IPS DF 6.9 (cell line): ENCODE measurements at places on chromosomes 2 and 18.

- no peak for DNase-seq
Observed at GRCh38 chr18:22983175-22983574, 50.0 kb downstream of the RBBP8 start.

GRCh38 chr2:207321514-207321913 lies 155.8 kb upstream of the KLF7 start:
- no peak for DNase-seq

DNA sequence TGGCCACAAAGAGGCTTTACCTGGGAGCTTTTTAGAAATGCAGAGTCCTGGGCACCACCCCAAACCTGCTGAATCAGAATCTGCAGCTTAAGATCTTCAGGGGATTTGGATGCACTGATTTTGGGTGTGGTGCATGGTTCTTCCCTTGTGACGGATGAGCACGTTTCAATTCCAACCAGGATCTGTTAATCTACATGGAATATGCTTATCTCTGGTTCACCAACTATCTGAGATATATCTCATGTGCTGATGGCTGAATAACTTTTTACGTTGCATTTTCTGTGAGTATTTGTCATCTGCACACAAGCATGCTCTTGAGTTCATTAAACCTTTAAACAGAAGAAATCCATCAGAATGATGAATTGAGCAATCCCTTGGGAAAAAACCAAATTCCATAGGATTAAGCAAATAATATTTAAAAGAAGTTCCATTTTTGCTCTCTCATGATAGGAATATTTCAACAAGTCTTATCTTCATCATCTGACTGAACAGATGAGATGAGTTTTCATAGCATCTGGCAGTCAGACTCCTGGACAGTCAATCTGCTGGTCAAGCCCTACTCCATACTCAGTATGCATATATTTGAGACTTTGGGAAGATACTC lies 120.6 kb downstream of the PLB1 start:
- no peak for DNase-seq

DNA sequence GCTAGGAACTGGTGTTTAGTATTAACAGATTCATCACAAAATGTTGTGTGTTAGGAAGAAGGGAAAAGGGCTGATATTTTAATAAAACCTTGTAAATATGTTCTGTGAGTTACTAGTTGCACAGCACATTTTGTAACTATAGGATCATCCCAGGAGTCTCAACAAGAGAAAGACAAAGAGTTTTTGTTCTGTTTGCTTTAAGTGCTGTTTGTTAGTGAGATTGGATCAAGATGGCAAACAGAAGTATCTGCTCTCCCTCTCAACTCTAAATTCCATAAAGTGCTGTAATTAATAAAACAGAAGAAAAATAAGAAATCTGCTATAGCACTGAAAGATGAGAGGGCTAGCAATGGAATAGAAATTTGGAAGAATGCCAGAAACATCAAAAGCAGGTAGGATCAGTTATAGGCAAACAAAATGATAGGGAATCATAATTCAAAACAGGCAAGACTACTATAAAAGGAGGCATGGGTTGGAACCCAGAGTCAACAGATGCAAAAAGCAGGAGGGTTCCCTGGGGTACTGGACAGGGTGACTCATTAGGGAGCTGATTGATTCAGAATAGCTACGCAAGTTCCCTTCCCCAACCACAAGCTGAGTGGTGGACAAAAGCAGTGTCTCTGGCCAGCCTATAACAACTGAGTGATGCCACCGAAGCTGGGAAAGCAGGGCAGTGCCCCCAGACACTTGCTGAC lies 75.8 kb downstream of the DYNC1I2 start:
- no peak for DNase-seq
